Activated CD8-positive, alpha-beta T cell treated with anti-CD3 and anti-CD28 coated beads for 36 hours (primary cell): ENCODE measurements at places on chromosomes 4 and X. TPM values are rescaled to one million over a fixed set of nuclear protein-coding genes. Genes with fewer than 3 reads are reported as not detected.

- DNase-seq = no peak
Measured at GRCh38 chrX:41087201-41087600, 2.0 kb downstream of the USP9X start.

GRCh38 chr4:174281182-174281737 is 2.2 kb downstream of the FBXO8 start:
- no peak for DNase-seq

DNA sequence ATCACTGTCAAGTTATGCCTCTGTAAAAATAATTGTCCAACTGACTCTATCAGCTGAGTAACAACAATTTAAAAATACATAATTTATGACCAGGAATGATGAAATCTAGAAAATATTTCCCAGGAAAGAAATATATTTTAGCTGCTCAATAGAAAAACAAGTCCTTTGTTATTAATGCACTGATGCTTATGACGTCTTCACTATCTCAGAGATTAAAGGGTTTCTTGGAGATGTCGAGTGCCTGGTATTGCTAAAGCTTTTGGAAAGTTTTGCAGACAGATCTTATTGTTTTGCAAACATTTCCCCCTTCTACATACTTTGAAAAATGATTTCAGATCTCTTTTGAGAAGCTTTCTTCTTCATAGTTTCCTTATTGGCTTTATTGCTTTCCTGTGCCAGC is 154.6 kb upstream of the RPS6KA3 start:
- no peak for DNase-seq

- DNase-seq = no peak
Measured at GRCh38 chrX:149521438-149521837, 16.3 kb upstream of the IDS start.

GRCh38 chr4:120432301-120432860 is 365.7 kb upstream of the MAD2L1 start:
- DNase-seq = no peak

GRCh38 chr4:140102421-140102820 is 51.6 kb downstream of the MAML3 start:
- no peak for DNase-seq

Gene TMEM35A
- not detected for total RNA-seq

- no peak for DNase-seq
Measured at GRCh38 chr4:149166365-149166764, 649.3 kb downstream of the IQCM start.

- DNase-seq = no peak
Measured at GRCh38 chrX:80648023-80648422, 161.7 kb downstream of the BRWD3 start.

Gene PAGE5
- total RNA-seq = not detected

GRCh38 chr4:47543331-47543730 is 58.3 kb downstream of the ATP10D start:
- DNase-seq = no peak

Gene ARR3
- total RNA-seq = not detected

- DNase-seq = peak; percentile 35
Measured at GRCh38 chrX:49876750-49877149, 2.5 kb upstream of the USP27X start.

DNA sequence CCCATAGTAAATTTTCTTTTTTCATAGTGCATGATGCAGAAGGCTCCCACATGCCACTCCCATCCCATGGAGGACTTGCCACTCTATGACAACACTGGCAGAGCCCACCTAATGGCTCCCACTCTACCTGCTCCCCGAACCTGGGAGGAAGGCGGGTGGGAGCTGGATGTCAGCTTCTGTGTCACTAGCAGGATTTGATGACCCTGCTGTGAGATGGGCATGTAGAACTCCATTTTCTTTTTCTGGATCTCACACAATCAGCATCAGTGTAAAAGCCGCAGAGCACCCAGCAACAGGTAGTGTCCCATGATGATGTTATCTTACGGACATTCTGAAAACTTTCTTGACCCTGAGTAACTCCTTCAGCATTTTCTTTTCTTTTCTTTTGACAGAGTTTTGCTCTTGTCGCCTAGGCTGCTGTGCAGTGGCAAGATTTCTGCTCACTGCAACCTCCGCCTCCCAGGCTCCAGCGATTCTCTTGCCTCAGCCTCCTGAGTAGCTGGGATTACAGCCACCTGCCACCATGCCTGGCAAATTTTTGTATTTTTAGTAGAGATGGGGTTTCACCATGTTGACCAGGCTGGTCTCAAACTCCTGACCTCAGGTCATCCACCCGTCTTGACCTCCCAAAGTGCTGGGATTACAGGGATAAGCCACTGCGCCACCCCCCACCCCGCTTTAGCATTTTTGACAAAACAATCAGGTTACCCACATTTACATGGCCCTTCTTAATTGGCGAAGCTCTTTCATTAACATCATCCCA is 15.0 kb upstream of the ADH1A start:
- no peak for DNase-seq

Gene NUDT11
- 2.5 TPM for total RNA-seq

GRCh38 chrX:129706400-129707072 is 32.2 kb upstream of the XPNPEP2 start:
- no peak for DNase-seq

GRCh38 chrX:17595456-17596035 is 141.7 kb upstream of the SCML1 start:
- DNase-seq = no peak

Gene SLBP
- total RNA-seq = 115 TPM

- no peak for DNase-seq
Measured at GRCh38 chr4:39626261-39626660, 12.4 kb downstream of the SMIM14 start.
